ENCODE measurements at places on chromosomes 3 and 15. TPM values are rescaled to one million over a fixed set of nuclear protein-coding genes. Genes with fewer than 3 reads are reported as not detected.

SAMMSON gene
- total RNA-seq: not detected

MME gene
- 388 TPM for total RNA-seq

ECE2 gene
- not detected for total RNA-seq

YEATS2 gene
- 28.3 TPM for total RNA-seq

CNTN6 gene
- total RNA-seq: not detected

NMB gene
- total RNA-seq: 5.9 TPM

ISY1 gene
- 26.9 TPM for total RNA-seq

CAMK1 gene
- 31.2 TPM for total RNA-seq

MCCC1 gene
- 17.9 TPM for total RNA-seq

GXYLT2 gene
- total RNA-seq: 7.2 TPM

TJP1 gene
- 34.9 TPM for total RNA-seq

AADACL2 gene
- total RNA-seq: not detected

CCR1 gene
- total RNA-seq: 0.19 TPM

PLA1A gene
- total RNA-seq: 0.13 TPM

LRRC3B gene
- total RNA-seq: not detected

PLA2G4D gene
- not detected for total RNA-seq

SLC12A1 gene
- not detected for total RNA-seq

CHAC1 gene
- total RNA-seq: 1.5 TPM

CACNA1D gene
- not detected for total RNA-seq

CAV3 gene
- 30.4 TPM for total RNA-seq

AP3B2 gene
- 0.40 TPM for total RNA-seq

NR2E3 gene
- total RNA-seq: not detected
